ENCODE measurements at places on chromosomes 13 and 19. TPM values are rescaled to one million over a fixed set of nuclear protein-coding genes. Genes with fewer than 3 reads are reported as not detected.

ZNF699 gene
- 6.7 TPM for polyA plus RNA-seq

- no peak for DNase-seq
Observed at GRCh38 chr13:109922518-109922917, 136.1 kb upstream of the IRS2 start.

DNA sequence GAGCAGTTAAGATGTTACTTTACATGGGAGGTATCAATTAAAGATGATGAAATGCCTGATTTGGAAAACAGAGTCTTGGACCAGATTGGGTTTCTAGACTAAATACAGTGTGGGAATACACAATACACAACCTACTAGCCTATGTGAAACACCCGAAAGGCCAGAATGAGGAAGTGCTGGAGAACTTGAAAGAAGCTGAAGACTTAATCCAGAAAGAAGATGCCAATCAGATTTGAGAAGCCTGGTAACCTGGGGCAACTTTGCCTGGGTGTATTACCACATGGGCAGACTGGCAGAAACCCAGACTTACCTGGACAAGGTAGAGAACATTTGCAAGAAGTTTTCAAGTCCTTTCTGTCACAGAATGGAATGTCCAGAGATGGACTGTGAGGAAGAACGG lies 43.2 kb downstream of the N4BP2L1 start:
- DNase-seq = no peak

DNA sequence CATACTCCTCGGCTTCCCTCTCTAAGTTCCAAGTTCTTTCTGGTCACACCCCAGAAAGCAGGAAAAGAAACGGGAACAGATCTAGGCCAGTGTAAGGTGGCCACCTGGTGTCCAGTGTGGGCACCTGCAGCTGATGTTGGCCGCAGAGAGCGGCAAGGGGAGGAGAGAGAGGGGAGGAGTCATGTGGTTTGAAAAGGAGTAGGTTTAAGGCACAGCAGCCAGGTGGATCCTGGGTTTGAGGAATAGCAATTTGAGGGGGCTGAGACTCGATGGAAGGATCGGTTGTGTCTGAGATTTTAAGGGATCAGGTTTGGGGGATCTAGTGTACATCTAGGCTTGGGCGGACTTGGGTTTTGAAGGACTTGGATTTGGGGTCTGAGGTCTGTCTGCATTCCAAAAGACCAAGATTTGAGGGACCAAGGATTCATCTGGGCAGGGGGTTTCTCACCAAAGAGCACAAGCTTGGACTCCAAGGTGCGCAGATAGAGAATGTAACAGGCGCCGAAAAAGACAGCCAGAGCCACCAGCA lies 1.2 kb downstream of the RABAC1 start:
- DNase-seq = peak; percentile 80

- DNase-seq = no peak
Observed at GRCh38 chr13:40668335-40668734, 1.9 kb upstream of the FOXO1 start.

DNA sequence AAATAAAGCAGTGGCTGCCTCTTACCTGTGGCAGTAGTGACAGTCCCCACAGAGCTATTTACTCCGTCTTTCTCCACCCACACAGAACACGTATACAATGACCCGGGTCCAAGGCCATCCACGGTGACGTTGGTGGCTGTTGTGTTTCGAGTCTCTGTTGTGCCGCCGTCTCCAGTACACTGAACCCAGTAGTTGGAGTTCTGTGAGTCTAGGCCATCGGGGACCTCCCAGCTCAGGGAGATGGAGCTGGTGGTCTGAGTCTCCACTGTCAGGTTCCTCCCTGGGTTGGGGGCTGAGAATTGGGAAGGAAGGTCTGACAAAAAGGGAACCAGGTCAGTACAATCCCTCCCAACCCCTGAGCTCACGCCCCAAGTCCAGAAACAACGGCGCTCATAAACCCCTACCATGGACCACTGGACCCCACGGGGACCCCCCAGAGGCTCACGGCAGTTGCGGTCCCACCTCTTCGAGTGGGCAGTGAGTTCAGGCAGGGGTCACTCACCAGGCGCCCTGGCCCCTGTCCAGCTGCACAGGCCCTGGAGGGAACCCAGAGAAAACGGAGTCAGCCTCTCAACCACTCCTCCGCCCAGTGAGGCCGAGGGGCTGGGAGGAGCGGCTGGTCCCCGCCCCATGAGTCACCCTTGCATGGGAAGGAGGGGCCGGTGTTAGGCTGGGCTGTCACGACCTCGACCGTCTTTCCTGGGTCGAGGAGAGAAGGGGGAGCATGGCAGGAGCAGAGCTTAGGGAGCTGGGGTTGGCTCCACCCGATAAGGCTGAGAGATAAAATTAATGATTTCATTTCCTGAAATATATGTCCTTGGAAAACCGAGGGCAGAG lies 2.4 kb downstream of the PTPRH start:
- DNase-seq = no peak

Data from right renal cortex interstitium (tissue), 3 donors.